ENCODE measurements at places on chromosomes 7 and 10.

DNA sequence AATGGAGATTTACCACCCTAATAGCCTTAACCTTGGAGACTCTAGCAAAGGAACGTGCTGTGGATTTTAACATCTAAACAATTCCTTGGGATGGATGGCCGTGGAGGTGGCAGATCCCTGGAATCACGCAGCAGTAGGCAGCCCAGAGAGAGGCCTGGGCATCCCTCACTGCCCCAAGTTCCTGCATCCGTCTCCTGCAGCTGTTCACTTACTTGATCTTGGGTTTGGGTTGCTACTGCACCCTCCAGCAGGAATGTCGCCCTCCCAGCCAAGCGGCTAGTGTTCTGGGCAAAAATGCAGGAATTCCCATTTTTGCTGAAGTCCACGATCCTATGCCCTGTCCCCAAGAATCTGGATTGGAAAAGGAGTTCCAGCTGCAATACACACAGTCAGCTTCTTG, 166.7 kb upstream of the SH2B2 start:
- DNase-seq: no peak

- DNase-seq: no peak
Observed at GRCh38 chr7:155336812-155337602, 39.3 kb downstream of the INSIG1 start.

DNA sequence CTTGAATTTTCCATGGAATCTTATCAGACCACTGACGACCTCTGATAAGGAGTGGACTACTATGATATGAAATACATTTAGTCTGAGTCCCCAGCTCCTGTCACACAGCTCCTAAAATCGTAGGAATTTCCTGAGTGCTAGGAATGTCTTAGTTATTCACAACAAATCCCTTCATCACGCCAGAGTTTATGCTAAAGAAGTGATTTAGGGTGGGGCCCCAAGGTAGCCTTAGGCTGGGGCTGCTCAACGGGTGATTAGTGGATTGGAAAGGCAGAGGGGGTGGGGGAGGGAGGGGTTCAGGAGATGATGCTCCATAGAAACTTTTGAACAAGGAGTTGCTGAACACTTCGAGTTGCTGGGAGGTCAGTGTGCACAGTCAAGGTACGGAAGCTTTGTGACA, 7.0 kb upstream of the TET1 start:
- DNase-seq: no peak

DNA sequence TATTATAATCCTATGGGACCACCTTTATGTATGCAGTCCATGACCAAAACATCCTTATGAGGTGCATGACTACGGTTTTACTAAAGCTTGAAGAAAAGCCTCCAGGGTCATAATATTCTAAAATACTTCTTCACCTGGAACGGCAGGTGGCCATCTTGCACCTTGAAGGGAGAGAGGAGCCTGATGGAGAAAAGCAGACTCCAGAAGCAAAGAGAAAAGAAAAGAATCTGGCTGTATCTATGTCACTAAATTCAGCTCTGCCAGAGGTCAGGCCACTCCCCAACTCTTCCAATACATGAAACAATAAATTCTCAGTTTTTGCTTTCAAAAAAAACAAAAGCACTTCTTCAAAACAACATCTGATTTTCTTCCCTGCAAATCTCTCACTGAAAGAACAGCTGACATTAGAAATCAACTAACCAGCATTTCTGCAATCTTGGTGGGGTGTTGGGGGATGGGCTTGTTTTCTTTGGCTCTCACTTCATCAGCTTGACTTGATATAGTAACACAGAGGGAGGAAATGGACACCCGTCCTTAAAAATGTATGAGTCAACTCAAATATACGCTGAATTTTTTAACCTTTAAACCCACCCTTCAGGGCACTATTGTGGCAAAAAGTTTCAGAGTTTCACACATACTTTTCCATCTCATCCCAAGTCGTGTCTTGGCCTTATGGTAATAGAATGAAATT, 21.7 kb downstream of the HIBADH start:
- no peak for DNase-seq

GRCh38 chr10:24114556-24114955, 94.4 kb upstream of the KIAA1217 start:
- DNase-seq: no peak

DNA sequence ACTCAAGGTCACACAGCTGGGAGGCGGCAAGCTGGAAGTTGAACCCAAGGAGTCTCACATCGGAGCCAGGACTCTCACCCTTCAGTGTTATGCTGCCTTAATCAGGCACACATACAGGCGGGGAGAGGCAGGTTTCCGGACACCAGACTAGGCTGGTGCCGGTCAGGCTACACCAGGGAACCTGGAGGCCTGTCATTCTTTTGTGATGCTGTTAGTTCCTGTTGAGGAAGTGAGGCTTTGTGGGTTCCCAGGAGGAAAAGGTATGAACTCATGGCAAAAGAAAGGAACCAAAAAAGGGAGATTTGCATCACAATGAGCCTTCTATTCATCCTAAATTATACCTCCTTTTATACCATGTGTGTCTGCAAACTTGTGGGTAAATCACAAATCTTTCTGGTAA, 103.8 kb downstream of the TCF7L2 start:
- DNase-seq: no peak

- no peak for DNase-seq
Observed at GRCh38 chr7:111919631-111920179, 286.5 kb downstream of the DOCK4 start.

Measured in GM12892 (cell line).